ENCODE measurements at places on chromosomes 3 and 15.
A peak's percentile ranks its signal among the peaks of the same experiment; 100 is the strongest.

DNA sequence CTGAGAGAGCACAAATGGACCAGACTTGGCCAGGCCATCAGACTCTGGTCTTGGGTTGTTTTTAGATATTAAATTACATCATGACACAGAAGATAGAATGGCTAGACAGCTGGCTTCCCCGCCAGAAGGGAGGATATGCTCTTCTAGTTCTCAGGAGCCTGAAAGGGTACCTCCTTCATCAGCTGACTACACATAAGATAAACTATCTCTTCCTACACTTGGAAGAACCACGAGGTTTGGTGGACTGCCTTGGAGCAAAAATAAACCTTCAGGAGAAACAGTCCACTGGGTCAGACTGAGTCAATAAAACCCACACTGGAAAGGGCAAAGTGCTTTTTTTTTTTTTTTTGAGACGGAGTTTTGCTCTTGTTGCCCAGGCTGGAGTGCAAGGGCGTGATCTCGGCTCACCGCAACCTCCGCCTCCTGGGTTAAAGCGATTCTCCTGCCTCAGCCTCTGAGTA, 26.3 kb upstream of the DYNC1LI1 start:
- DNase-seq, result no peak

GRCh38 chr3:193333229-193333628, 45.3 kb downstream of the ATP13A5 start:
- DNase-seq, result no peak

DNA sequence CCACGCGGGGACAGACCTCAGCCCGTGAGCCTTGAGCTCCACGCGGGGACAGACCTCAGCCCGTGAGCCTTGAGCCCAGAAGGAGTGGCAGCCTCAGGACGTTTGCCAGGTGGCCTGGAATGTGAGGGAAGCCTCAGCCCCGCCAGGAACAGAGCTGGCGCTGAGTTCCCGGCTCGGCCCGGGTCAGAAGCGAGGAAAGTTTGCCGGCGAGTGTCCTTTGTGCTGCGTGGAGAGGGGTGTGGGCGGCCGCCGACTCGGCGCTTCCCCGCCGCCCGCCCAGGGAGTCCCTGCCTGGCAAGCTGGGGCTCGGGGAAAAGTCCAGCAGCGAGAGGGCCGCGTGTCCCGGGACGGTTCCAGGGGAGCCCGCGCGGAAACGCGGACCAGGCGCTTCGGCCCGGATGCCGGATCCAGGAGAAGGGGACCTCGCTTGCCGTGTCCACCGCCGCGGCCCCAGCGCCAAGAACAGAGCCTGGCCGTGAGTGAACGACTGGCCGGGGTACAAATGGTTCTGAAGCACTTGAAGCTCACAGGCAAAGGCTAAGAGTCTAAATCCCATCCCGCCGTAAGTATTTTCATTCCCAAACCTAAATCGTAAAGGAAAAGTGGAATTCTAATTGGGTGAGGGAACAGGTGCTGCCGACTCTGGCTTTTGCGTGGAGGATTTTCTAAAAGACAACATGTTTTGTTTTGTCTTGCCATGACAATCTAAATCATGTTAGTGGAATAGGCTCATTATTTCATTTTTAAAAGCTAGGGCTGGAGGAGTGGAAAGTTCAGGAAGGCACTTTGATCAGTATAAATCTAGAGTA, 1.7 kb downstream of the LRRN1 start:
- no peak for DNase-seq

GRCh38 chr3:69406163-69406562, 20.3 kb upstream of the FRMD4B start:
- no peak for DNase-seq

- peak; percentile 18 for DNase-seq
Observed at GRCh38 chr3:47010111-47010712, 30.7 kb downstream of the NBEAL2 start.

- peak; percentile 13 for DNase-seq
Observed at GRCh38 chr3:81823882-81824395, 62.5 kb upstream of the GBE1 start.

Measured in putamen (tissue), 1 donor.